HCT116 (cell line): ENCODE measurements at places on chromosomes 3 and 15.
A peak's percentile ranks its signal among the peaks of the same experiment; 100 is the strongest.

GRCh38 chr3:43892526-43892925 is 201.8 kb downstream of the ABHD5 start:
- peaks cover 11% of the 10 kb centered on the region for H3K4me1 ChIP-seq
- H3K27ac ChIP-seq: no peak overlapping the region
- no peak for DNase-seq
- no peaks in the 10 kb centered on the region for H3K36me3 ChIP-seq

DNA sequence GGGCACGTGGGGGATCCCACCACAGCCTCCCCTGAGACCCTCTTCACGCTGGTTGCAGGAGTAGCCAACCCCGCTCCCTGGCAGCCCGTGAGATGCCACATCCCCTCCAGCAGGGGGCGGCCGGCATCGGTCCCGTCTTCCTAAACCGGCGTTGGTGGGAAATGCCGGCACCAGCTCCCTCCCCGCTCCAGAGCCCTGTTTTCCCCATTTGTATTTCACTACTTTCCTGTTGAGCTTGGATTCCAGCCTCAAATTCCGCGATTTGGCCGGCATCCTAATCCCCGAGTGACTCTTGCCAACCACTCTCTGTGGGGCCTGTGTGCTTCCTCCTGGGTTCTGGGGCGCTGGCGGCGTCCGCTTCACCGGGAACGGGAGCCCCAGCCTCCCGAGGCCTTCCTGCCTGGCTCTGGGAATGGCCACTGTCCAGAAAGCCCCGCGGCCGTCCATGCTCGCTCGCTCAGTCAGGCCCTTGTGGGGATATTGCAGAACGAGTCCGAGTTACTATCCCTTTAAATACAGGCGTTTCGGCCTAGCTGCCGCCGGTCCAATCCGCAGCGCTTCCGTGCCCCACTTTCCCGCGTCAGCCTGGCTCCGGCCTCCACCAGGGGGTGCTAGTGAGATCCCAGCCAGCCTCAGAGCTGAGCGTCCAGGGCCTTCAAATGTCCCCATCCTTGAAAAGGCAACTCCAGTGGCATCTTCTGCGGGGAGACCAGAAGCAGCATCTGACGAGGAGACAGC is 8.1 kb upstream of the ADAMTS17 start:
- no peaks in the 10 kb centered on the region for H3K4me1 ChIP-seq
- no peaks in the 10 kb centered on the region for H3K27me3 ChIP-seq
- peak; percentile 70 for DNase-seq
- peak overlapping the region; percentile 27; the same call in 1 of the 2 replicates for H3K27ac ChIP-seq

GRCh38 chr3:103459815-103460214 is 1025.0 kb downstream of the ZPLD1 start:
- no peak overlapping the region for H3K4me3 ChIP-seq
- DNase-seq: no peak
- H3K27me3 ChIP-seq: no peaks in the 10 kb centered on the region
- no peak overlapping the region for H3K27ac ChIP-seq
- H3K4me1 ChIP-seq: no peaks in the 10 kb centered on the region

DNA sequence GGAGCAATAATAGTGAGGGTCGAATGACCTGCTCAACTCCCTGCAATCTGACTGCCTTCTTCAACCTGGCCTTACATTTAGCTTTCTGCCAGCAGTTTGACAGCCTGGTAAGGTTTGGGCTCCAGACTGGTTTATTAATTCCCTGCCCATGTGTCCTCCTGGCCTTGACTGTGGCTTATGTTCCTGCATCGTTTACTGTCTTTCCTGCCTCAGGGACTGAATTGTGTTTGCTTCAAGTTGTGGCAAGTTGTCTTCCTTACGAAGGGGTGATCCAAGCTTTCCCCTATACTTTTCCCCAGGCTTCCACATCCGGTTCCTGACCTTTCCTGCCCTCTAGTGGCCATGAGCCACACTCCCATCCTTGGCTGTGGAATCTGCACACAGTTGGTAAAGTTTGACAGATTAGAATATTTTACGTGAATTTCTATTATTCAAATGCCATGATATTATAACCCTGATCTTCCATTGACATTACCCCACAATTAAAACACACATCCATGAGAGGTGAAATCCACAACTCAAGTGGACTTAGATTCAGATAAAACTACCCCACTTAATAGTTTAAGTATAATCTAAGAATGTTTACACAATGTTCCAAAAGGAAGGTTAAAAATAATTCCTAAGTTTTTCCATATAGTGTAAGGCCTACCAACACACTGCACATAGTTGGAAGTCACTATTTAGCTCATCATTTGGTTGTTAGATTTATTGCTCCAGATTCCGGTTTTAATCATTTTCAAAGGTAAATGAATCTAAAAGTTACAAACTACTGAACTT is 95.7 kb downstream of the NEDD4 start:
- H3K27me3 ChIP-seq: no peaks in the 10 kb centered on the region
- no peaks in the 10 kb centered on the region for H3K36me3 ChIP-seq
- no peak overlapping the region for H3K4me3 ChIP-seq
- H3K27ac ChIP-seq: peak overlapping the region; percentile 34
- H3K4me1 ChIP-seq: peaks cover 8% of the 10 kb centered on the region
- no peak for DNase-seq

DNA sequence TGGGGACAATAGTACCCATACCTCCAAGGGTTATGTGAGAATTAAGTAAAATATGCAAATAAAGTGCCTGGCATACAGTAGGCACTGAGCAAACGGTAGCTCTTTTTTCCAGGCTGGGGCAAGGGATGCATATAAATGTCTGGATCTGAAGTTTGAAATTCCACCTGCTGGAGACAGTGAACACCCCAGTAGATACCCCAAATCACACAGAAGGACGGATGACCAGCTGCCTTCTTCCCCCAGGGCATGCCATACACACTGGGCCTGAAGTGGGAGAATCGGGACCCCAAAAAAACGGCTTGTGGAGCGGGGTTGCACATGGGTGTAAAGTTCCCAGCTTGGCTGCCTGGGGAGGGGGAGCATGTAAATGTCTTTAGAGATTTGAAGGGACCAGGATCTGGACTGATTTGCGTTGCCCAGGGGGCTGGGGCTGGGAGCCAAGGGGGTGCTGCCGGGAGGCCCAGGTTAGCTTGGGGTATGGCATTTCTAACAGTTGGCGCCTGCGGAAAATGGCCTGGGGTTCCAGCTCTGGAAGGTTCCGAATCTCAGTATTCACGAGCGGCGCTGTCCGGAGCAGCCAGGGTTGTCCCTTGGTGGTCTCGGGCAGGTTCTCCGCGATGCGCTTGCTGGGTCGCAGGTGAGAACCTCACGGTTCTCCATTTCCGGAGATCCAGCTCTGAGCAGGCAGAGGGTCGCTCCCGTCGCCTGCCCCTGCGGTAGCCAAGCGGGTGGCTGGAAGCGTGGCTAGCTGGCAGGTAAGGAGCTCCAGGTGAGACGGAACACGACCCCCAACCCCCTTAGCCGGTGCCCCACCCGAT is 42.6 kb upstream of the POLG start:
- H3K4me3 ChIP-seq: no peak overlapping the region
- H3K27ac ChIP-seq: no peak overlapping the region
- no peaks in the 10 kb centered on the region for H3K36me3 ChIP-seq
- H3K4me1 ChIP-seq: no peaks in the 10 kb centered on the region
- DNase-seq: no peak

- H3K4me3 ChIP-seq: no peak overlapping the region
- H3K36me3 ChIP-seq: no peaks in the 10 kb centered on the region
- no peaks in the 10 kb centered on the region for H3K4me1 ChIP-seq
- DNase-seq: no peak
- H3K27me3 ChIP-seq: peaks cover 13% of the 10 kb centered on the region; the same call in 1 of the 2 replicates
Observed at GRCh38 chr15:96625256-96625655, 294.8 kb downstream of the NR2F2 start.

DNA sequence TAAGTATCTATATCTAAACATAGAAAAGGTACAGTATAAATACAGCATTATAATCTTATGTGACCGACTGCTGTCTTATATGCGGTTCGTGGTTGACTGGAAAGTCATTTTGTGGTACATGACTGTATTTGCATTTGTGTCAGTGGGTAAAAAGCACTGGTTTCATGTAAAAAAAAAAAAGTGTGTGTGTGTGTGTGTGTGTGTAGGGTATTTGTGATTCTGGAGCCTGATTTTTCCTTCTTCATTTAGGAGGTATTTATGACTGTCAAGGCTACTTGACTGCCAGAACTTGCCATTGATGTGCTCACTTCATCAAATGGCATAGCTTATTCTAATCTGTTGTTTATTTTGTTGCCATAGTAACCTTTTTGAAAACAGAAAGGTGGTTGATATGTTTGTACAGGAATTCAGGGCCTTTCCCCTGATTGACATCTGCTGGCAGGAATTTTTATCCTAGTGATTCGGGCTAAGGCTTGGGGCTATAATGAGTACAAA is 63.2 kb downstream of the AKAP13 start:
- no peaks in the 10 kb centered on the region for H3K27me3 ChIP-seq
- peaks cover 12% of the 10 kb centered on the region for H3K4me1 ChIP-seq
- H3K36me3 ChIP-seq: no peaks in the 10 kb centered on the region

- no peak overlapping the region for H3K27ac ChIP-seq
- H3K4me3 ChIP-seq: no peak overlapping the region
- DNase-seq: no peak
- no peaks in the 10 kb centered on the region for H3K36me3 ChIP-seq
Observed at GRCh38 chr3:97161169-97161568, 346.8 kb downstream of the EPHA6 start.

DNA sequence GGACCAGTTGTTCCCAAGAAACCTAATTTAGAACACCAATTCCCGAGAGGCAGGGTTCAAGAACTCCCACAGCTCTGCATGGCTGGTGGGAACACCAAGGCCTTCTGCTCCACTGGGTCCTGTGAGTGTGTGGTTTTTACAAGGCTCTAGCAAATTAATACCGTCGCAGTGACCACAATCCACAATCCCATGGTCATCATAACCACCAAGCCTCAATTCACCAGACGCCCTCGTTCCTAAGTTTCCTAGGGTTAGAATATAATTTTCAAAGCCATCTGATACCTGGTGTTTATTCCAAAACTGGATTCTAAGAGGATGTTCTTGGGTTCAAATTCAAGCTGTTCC is 114.9 kb upstream of the RPL32 start:
- no peaks in the 10 kb centered on the region for H3K27me3 ChIP-seq
- H3K4me3 ChIP-seq: no peak overlapping the region
- no peaks in the 10 kb centered on the region for H3K36me3 ChIP-seq
- H3K27ac ChIP-seq: no peak overlapping the region
- DNase-seq: no peak

GRCh38 chr15:78065973-78066946 is 11.3 kb downstream of the TBC1D2B start:
- no peak overlapping the region for H3K4me3 ChIP-seq
- no peak overlapping the region for H3K27ac ChIP-seq
- H3K36me3 ChIP-seq: no peaks in the 10 kb centered on the region

DNA sequence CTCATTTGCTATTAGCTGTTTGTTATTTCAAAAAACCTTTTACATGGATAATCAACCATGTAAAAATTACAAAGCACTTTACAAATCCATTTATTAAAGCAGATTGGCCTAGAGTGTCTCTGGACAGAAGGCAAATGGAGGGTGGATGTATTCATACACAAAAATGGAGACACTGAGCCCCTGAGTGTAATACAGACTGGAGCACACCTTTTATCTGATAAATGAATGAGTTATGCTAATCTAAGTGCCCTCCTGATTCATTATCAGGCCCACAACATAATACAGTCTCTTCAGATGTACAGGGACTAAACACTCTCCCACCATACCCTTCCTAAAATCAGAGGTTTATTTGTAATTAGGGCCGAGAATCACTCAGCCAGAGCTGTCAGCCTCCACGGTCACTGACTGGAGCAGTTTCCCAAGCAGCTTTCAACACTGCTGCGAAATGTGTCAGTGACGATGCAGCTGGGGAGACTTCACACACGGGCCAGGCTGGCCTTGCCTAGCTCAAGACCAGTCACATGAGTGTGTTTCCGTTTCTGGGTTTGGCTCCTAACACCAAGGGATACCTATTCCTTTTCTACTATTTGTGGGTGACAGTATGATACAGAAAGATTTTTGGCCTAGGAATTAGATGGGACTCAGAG is 271.8 kb downstream of the ZIC1 start:
- H3K27ac ChIP-seq: no peak overlapping the region
- H3K4me1 ChIP-seq: no peaks in the 10 kb centered on the region
- no peaks in the 10 kb centered on the region for H3K36me3 ChIP-seq
- H3K4me3 ChIP-seq: no peak overlapping the region
- no peak for DNase-seq

DNA sequence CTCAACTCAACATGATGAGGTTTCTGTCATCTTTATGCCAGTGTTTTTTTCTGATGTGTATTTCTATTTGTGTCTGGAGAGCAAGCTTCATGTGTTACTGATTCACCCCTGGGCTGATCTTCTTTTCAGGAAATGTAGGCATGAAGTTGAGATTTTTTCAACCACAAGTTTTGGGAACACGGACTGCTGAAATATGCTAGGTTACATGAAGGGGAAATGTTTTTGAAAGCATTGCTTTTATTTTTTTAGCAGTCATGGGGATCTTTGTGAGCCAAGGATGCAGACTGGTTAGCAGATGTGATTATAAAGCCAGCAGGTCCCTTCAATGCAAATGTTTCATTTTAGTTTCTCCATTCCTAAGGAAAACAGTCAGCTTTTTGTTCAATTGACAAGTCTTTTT is 219.3 kb upstream of the COL8A1 start:
- H3K36me3 ChIP-seq: no peaks in the 10 kb centered on the region
- no peak overlapping the region for H3K27ac ChIP-seq
- no peaks in the 10 kb centered on the region for H3K4me1 ChIP-seq
- DNase-seq: no peak

- H3K4me1 ChIP-seq: peaks cover 5% of the 10 kb centered on the region; the same call in 1 of the 2 replicates
- H3K36me3 ChIP-seq: no peaks in the 10 kb centered on the region
- no peak overlapping the region for H3K27ac ChIP-seq
- H3K27me3 ChIP-seq: no peaks in the 10 kb centered on the region
- H3K4me3 ChIP-seq: no peak overlapping the region
- no peak for DNase-seq
Observed at GRCh38 chr15:63491979-63492378, 12.4 kb upstream of the USP3 start.

GRCh38 chr3:102536456-102536855 is 101.6 kb downstream of the ZPLD1 start:
- H3K36me3 ChIP-seq: no peaks in the 10 kb centered on the region
- no peaks in the 10 kb centered on the region for H3K4me1 ChIP-seq
- DNase-seq: peak; percentile 26
- no peaks in the 10 kb centered on the region for H3K27me3 ChIP-seq
- no peak overlapping the region for H3K4me3 ChIP-seq

DNA sequence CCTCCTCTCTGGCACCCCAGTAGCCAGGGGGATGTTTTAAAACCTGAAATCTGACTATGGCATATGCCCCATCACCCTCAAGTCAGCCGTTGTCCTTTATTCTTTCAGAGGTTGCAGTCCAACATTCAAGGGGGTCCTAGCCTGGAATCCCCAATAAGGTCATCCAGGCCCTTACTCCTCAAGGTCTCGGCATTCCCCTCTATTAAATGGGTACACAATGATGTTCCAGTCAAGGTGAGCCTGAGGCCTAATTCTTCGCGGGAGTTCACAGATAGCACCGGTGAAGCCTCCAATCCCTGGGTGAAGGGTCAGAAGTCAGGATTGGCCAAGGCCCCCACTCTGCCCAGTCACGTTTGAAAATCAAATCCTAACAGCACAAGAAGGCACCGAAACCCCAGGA is 8.1 kb upstream of the SEMA3F start:
- H3K27ac ChIP-seq: no peak overlapping the region
- no peaks in the 10 kb centered on the region for H3K27me3 ChIP-seq
- no peak overlapping the region for H3K4me3 ChIP-seq
- no peaks in the 10 kb centered on the region for H3K4me1 ChIP-seq
